ENCODE measurements at places on chromosomes 6 and 20.

DNA sequence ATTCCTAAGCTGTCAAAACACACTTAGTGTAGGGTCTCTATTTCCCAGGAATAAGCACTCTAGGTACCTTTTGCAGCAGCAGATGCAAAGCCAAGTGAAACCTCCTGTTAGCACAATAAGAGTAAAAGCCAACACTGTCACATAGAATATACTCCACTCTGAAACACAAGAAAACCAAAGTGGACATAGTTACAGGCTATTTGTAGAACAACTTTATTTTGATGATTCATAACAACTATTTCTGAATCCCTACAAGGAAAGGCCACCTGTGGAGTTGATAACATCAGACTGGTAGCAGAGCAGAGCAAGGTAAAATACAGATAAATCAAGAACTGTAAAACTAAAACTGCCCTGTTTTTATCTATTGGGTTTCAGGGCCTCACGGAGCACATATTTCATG, 59.7 kb downstream of the ALDH5A1 start:
- no peak for DNase-seq

- no peak for DNase-seq
Observed at GRCh38 chr6:9520417-9521151, 894.3 kb downstream of the TFAP2A start.

- no peak for DNase-seq
Observed at GRCh38 chr20:42399802-42400201, 781.6 kb upstream of the CHD6 start.

GRCh38 chr6:47180633-47181032, 129.1 kb downstream of the TNFRSF21 start:
- no peak for DNase-seq

- no peak for DNase-seq
Observed at GRCh38 chr6:134196568-134197193, 121.2 kb downstream of the SGK1 start.

DNA sequence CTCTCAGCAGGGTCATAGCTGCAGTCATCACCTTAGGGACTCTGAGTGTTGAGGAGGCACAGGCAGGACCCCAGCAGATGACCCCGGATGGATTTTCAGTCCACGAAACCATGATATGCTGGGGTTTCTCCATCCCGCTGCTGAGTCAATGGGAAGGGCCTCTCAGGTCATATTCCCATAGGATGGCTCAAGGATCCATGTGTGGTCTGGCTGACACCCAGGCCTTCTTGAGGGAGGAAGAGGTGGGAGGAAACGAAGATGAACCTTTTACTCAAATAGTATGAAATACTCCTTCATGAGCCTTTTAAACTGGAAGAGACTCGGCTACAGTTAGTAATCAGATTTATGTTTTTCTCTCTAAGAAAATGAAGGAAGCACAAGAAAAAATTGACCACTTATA, 10.3 kb upstream of the RALY start:
- DNase-seq, result no peak

GRCh38 chr6:89073014-89073620, 7.4 kb upstream of the PNRC1 start:
- no peak for DNase-seq

DNA sequence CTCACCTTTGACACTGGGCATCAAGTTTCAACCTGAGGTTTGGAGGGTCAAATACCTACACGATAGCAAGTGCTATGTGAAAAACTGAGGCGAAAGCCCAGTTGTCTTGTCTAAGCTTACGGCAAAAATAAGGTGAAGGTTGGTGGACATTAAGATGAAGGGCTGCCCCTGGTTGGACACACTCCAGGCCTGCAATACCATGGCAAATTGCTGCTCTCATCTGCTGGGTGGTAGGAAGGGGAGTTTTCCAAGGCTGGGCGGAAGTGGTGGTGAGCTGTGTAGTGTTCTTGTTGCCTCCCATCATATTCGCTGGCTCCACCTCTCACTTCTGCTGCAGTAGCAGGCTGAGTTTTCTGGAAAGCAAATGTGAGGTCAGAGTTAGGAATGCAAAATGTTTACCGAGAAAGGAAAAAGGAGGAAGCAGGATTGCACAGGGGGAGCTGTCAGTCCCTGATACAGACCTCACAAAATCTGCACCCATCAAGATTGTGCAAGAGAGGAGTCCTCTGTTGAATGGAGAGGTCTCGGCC, 33.7 kb downstream of the SCP2D1 start:
- DNase-seq, result no peak

DNA sequence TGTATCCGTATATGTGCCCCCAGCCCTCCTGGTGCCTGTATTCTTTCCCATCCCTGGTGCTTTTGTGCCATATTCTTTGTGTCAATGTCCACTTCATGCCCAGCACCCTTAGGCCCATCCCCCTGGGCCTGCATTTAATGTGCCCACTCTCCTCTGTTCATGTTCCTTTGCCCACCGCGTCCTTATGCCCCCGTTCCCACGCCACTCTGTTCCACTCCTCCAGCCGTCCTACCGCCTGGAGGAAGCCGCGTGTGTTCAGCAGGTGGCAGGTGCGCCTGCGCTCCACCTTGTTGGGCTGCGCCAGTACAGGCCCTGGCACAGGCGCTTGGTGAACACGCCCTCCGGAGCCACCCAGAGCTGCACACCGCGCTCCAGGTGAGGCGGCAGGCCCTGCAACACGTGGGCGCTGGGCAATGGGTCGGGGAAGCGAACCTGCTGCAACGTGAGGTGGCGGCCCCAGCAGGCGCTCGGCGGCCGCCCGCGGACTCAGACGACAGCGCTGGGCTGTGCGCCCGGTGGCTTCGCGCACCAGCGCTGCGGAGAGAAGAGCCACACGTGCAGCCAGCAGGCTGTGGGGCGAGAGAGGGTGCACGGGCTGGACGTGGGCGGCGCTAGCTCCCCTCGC, 4.0 kb upstream of the FOXS1 start:
- no peak for DNase-seq

- no peak for DNase-seq
Observed at GRCh38 chr6:125013938-125014660, 51.9 kb downstream of the RNF217 start.

GRCh38 chr6:5764401-5764955, 242.2 kb downstream of the NRN1 start:
- no peak for DNase-seq

DNA sequence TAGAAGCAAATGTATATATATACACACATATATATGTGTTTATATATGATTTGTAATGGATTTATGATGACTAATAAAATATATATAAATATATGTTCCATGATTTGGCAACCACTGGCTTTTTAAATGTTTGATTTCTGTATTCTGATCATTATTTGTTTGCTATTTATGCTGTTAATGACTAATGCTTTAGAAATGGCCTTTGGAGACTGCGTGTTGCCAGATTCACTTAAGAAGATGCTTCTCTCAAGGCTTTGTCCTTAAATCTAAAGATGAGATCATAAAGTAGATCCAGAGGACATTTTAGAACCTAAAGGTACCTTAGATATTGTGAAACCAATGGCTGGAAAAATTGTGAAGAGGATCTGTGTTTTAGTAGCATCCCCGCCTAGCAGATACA, 116.0 kb upstream of the SUPT3H start:
- DNase-seq, result no peak

DNA sequence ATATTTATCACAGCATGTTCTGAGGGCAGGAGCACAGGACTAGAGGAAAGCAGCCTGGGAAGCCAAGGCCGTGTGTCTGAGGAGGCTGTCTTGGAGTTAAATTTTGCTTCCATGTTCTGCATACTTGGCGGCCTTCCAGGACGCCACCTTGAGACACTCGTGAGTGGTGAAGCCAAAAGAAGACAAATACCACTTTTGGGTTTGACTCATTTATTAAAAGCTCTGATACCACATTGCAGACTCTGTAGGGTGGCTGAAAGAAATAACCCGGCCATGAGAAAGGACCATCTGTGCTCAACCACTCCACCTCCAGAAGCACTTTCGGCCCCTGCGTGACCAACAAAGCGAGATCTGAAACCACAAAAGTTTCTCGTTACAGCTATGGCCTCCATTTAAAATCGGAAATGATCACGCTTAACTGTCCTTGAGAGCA, 120.0 kb downstream of the TMEM242 start:
- DNase-seq, result no peak

GRCh38 chr6:16836144-16836981, 75.1 kb upstream of the ATXN1 start:
- no peak for DNase-seq

DNA sequence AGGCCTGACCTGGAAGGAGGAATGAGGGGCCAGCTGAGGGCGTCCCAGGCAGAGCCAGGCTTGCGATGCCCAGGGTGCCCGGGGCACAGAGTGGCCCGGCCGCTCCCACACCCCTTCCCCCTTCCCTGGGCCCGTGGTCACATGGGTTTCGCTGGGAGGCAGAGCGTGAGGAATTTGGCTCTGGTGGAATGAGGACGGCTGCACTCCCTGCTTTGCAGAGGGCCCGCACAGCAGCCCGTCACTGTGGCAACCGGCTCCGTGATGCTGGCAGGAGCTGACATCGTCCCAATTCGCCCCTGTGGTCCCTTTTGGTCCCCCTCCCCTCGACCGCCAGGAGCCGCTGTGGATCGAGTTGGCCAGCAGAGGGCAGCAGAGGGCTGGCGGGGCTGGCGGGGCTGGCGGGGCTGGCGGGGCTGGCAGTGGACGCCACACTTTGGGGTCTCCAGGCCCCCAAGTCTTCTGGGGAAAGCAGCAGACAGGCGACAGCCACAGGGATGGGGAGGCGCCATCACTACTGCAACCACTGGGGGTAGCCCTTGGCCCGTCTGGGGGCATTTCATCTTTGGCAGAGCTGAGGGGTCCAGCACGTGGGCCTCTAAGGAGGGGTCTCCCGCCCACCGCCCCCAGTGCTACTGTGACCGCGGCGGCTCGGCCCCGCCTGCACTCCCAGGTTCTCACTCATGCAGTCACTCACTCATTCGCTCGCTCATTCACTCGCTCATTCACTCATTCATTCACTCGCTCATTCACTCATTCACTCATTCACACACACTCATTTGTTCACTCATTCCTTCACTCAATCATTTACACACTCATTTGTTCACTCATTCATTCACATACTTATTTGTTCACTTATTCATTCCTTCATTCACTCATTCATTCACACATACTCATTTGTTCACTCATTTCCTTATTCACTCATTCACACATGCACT, 49.7 kb upstream of the BHLHE23 start:
- DNase-seq, result no peak

- DNase-seq, result no peak
Observed at GRCh38 chr6:6565488-6565887, 23.0 kb upstream of the LY86 start.

- peak; percentile 43 for DNase-seq
Observed at GRCh38 chr6:139291813-139292619, at the start of gene TXLNB. Gene TXLNB (minus strand): TSS chr6:139291998. CDS start chr6:139288899, 3,099 bp downstream.

DNA sequence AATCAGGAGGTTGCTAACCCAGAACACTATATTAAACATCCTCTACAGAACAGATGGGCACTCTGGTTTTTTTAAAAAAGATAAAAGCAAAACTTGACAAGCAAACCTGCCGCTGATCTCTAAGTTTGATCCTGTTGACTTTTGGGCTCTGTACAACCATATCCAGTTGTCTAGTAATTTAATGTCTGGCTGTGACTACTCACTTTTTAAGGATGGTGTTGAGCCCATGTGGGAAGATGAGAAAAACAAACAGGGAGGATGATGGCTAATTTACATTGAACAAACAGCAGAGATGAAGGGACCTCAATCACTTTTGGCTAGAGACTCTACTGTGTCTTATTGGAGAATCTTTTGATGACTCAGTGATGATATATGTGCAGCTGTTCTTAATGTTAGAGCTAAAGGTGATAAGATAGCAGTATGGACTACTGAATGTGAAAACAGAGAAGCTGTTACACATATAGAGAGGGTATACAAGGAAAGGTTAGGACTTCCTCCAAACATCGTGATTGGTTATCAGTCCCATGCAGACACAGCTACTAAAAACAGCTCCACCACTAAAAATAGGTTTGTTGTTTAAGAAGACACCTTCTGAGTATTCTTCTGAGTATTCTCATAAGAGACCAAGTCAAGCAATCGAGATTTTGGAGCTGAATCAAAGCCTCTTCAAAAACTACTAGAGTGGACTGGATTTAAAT, 201.2 kb upstream of the SHLD1 start:
- DNase-seq, result no peak

- no peak for DNase-seq
Observed at GRCh38 chr6:64325093-64325492, 689.5 kb downstream of the PHF3 start.

- no peak for DNase-seq
Observed at GRCh38 chr6:139713424-139713823, 339.0 kb upstream of the CITED2 start.

GRCh38 chr6:103979308-103979707, 880.4 kb downstream of the HACE1 start:
- DNase-seq, result no peak

DNA sequence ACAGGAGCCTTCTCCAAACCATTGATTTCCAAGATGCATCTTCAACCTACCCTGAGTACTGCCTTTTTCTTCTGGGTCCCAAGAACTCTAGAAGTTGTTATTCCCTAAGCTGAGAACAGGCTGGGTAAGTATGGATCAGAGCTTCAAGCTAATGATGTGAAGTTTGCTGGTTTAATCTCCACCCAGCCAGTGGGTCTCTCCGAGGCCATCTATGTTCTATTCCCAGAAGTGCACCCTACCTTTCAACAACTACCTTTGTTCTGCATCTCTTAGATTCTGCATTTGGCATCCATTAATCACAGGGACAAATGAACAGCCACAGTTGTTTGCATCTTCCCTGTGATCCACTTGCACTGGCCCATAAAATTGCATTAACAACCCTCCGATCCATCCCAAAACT, 246.2 kb downstream of the HIVEP2 start:
- DNase-seq, result no peak

DNA sequence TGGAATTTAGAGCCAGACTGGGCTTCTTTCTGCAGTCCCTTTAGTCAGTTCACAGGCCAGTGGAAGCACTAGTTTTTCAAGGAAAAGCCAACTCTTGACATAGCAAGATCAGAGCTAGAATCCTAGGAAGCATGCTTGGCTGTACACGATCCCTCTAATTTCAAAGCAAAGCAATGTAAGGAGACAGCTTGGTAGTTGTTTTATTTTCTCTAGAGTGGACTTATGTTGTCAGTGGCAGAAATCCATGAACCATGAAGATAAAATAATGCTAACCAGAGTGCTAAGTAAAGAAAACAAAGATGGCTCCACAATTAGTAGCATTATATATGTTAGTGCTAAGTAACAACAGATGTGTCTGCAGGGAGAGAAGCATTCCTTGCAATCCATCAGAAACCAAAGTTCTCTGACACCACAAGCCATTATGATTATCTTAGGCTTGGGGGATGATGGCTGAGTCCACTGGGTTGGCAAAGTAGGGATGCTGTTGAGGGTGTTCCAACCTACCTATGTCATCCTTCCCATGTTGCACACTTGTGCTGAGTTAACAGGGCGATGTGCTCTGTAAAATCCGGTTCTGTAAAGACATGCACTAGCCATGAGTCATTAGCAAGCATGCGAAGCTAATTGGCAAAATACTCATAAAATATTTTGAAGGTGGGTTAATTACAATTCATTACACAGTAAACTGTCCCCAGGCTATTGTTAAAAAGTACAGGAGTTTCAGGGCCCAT, 115.2 kb downstream of the BMP2 start:
- DNase-seq, result no peak

GRCh38 chr6:117616391-117617209, 14.3 kb upstream of the GOPC start:
- no peak for DNase-seq
